ENCODE measurements at places on chromosomes 4 and X. TPM values are rescaled to one million over a fixed set of nuclear protein-coding genes. Genes with fewer than 3 reads are reported as not detected.

MYOZ2 gene
- 0.82 TPM for total RNA-seq

DOCK11 gene
- 16.5 TPM for total RNA-seq

SCRG1 gene
- total RNA-seq: 0.35 TPM

TEX13B gene
- total RNA-seq: not detected

GNPDA2 gene
- total RNA-seq: 21.1 TPM

LIMCH1 gene
- total RNA-seq: 77.9 TPM

PAGE2B gene
- not detected for total RNA-seq

ARHGAP36 gene
- not detected for total RNA-seq

FAM184B gene
- total RNA-seq: not detected

PACRGL gene
- 18.4 TPM for total RNA-seq

TMPRSS11E gene
- not detected for total RNA-seq

CCDC158 gene
- total RNA-seq: not detected

TMEM185A gene
- 37.3 TPM for total RNA-seq

TMPRSS11F gene
- not detected for total RNA-seq

BMPR1B gene
- total RNA-seq: 0.15 TPM

FAM241A gene
- 0.47 TPM for total RNA-seq

REPS2 gene
- total RNA-seq: 0.23 TPM

CLDN2 gene
- not detected for total RNA-seq

EDA2R gene
- total RNA-seq: 15.3 TPM

TMPRSS11D gene
- not detected for total RNA-seq

BTC gene
- total RNA-seq: under 0.01 TPM

ERAS gene
- total RNA-seq: not detected

FRG2 gene
- total RNA-seq: not detected

DIPK2B gene
- total RNA-seq: not detected

ZMAT1 gene
- 0.12 TPM for total RNA-seq

ZDHHC15 gene
- total RNA-seq: 0.38 TPM

ITGB1BP2 gene
- 0.70 TPM for total RNA-seq

EVC2 gene
- 10.7 TPM for total RNA-seq

CHRDL1 gene
- not detected for total RNA-seq

SEC24D gene
- 80.1 TPM for total RNA-seq

BCLAF3 gene
- total RNA-seq: 4.9 TPM

KCTD8 gene
- 0.47 TPM for total RNA-seq

Data from smooth muscle cell of the coronary artery (primary cell).